ENCODE measurements at places on chromosomes 5 and 9. TPM values are rescaled to one million over a fixed set of nuclear protein-coding genes. Genes with fewer than 3 reads are reported as not detected.
A peak's percentile ranks its signal among the peaks of the same experiment; 100 is the strongest.

The DYNC2I2 gene
- polyA plus RNA-seq = 2.5 TPM

The AHRR gene
- polyA plus RNA-seq = not detected

DNA sequence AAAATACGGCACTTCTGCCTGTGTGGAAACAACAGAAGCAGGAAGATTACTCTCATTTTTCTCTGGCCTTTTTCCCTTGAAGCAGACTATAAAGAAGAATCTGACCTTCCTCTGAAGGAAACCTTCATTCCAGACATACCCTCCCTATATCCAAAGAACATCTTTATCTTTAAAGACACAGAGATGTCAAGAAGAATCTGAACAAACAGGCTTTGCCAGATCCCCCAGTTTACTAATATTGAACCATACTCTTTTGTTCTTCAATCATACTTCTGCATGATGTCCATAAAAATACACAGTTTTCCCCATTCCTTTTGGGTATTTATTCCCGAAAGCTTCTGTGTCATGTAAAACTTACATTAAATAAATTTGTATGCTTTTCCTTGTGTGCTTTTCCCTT, 225.8 kb downstream of the MAT2B start:
- no peak for DNase-seq

- DNase-seq = no peak
Measured at GRCh38 chr9:96156171-96156974, 145.6 kb downstream of the HSD17B3 start.

DNA sequence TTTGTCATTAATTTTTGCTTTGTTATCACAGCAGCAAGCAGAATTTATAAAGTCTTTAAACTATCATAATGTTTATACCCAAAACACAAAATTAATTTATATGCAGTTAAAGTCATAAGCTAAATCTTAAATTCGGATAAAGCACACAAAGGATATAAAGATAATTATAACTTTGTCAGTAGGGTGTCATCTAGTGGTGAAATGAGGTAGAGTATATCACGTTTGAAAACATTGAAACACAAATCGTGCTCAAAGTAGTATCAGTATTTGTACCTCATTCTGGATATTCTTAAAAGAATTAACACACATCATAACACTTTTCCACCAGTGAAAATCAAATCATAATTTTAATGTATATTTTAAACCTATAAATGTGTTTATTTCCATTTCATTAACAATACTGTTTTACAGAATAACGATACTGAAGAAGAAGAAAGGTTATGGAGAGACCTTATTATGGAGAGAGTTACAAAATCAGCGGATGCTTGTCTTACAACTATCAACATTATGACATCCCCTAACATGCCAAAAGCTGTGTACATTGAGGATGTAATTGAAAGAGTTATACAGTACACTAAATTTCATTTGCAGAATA, 129.5 kb downstream of the NIPBL start:
- DNase-seq = peak; percentile 4

DNA sequence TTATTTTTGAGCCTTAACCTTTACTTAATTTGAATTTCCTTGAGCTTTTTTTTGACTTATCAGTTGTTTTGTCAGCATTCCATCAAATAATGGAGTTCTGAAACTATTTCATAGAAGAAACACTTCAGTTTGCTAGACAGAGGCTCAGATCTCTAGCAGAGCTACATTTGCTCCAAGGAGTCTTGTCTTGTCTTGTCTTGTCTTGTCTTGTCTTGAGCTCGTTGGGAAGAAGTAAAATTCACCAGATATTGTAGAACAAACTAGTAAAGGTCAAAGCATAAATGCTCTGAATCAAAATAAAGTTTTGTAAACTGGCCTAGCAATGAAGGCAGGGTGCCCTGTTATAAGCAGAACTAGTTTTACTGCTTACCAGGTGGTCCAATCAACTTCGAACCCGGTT, 33.5 kb downstream of the RAB24 start:
- no peak for DNase-seq

Data from naive thymus-derived CD4-positive, alpha-beta T cell (primary cell).